ENCODE measurements at places on chromosomes 1 and 21.

GRCh38 chr21:43307677-43308070 lies 119.3 kb downstream of the SIK1 start:
- DNase-seq, result no peak

- DNase-seq, result no peak
Observed at GRCh38 chr1:94401206-94401605, 17.0 kb upstream of the ABCD3 start.

- DNase-seq, result no peak
Observed at GRCh38 chr1:8477166-8477982, 159.5 kb downstream of the SLC45A1 start.

- peak; percentile 46 for DNase-seq
Observed at GRCh38 chr1:186482661-186483255, 21.8 kb upstream of the PDC start.

GRCh38 chr1:150876119-150876454 lies 312 bp downstream of the ARNT start:
- DNase-seq, result no peak

GRCh38 chr1:202056644-202057334 lies 46.4 kb downstream of the ELF3 start:
- peak; percentile 98 for DNase-seq

DNA sequence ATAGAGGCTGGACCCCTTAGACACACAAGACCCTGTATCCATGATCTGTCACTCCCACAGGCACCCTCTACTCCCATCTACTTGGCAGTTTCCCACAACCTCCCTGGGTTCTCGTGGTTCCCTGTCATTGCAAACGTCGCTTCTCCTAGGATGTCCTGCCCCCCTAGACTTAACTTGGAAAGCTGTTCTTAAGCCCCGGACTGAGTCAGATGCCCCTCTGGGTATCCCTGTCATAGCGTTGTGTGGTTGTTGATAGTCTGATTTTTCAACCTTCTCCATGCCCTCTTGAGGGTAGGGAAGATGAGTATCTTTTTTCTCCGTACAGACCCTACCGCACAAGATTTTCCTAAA lies 11.8 kb downstream of the RCC1 start:
- DNase-seq, result no peak

GRCh38 chr1:18700530-18700929 lies 69.9 kb downstream of the PAX7 start:
- DNase-seq, result no peak

GRCh38 chr1:102241431-102242338 lies 245.0 kb upstream of the OLFM3 start:
- DNase-seq, result no peak
